ENCODE measurements at places on chromosomes 7 and 10. TPM values are rescaled to one million over a fixed set of nuclear protein-coding genes. Genes with fewer than 3 reads are reported as not detected.

FGF8 gene
- not detected for polyA plus RNA-seq

ITPRID1 gene
- not detected for polyA plus RNA-seq

ADD3 gene
- 131 TPM for polyA plus RNA-seq

CTBP2 gene
- polyA plus RNA-seq: 29.8 TPM

NPC1L1 gene
- 0.51 TPM for polyA plus RNA-seq

SPDYE11 gene
- not detected for polyA plus RNA-seq

SUFU gene
- 2.7 TPM for polyA plus RNA-seq

SLC26A5 gene
- 0.06 TPM for polyA plus RNA-seq

EXOC6 gene
- polyA plus RNA-seq: 3.8 TPM

MYH16 gene
- not detected for polyA plus RNA-seq

AQP1 gene
- 173 TPM for polyA plus RNA-seq

ZNF804B gene
- polyA plus RNA-seq: not detected

GIMAP2 gene
- 5.9 TPM for polyA plus RNA-seq

XRCC2 gene
- polyA plus RNA-seq: 0.12 TPM

MAGI2 gene
- polyA plus RNA-seq: 3.2 TPM

CTTNBP2 gene
- 3.4 TPM for polyA plus RNA-seq

TPK1 gene
- polyA plus RNA-seq: 3.0 TPM

TFR2 gene
- polyA plus RNA-seq: 1.5 TPM

PPP1R9A gene
- 3.2 TPM for polyA plus RNA-seq

HECW1 gene
- not detected for polyA plus RNA-seq

ICA1 gene
- 21.6 TPM for polyA plus RNA-seq

Data from adipose tissue (tissue), 3 donors.